ENCODE measurements at places on chromosomes 7 and 10.

- no peak for DNase-seq
These were observed 53.3 kb downstream of the SEMA3D start for GRCh38 chr7:85133560-85133959.

GRCh38 chr7:98420966-98421612 is 20.2 kb upstream of the BAIAP2L1 start:
- DNase-seq, result peak; percentile 33

- no peak for DNase-seq
These were observed 104.2 kb downstream of the TEX36 start for GRCh38 chr10:125578658-125579315.

DNA sequence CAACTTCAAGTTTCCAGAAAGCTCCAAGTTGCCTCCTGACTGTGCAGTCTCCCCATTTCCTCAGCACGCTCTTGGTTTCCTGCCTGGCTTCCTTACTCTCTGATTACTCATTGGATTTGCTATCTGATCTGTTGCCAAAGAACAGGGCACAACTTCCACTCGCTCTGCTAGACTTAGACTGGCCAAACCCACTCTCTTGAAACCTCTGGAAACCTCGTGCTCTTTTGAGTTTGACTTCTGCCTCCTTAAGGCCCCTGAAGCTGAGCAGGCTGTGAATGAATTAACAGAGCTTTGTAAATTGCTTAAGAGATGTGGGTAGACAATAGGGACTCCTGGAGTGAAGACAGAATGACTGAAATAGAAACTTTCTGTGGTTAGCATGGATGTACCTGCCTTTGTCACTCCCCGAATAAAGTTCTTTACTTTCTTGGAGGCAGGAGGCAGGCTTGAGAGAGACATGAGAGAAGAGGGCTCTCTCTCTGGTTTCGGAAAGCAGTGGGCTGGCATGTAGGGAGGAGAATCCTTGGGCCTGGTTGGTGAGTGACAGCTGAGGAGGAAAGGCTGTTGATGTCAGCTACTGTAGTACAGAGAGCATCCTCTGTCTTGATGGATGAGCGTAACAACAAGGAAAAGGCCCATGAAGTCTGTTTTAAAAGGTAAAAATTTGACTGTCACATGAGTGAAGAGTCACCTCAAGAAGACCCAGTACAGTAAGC is 70.8 kb downstream of the CHN2 start:
- DNase-seq, result no peak

DNA sequence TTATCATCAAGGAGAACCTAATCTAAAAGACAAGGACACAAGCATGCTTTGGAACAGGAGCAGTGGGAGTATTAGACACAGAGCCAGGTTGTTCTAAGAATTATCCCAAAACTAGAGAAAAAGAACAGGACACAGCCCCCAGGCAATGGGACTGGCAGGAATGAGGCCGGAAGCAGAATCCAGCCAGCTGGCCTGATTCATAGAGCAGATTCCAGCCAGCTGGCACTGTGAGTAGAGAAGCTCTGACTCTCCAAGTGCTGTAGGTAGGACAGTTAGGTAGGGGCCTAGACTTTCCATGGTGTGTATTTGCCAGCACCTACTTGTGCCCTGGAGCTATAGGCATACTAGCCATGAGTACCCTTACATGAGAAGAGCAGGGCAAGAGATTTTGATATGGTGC is 13.3 kb upstream of the RAB18 start:
- DNase-seq, result no peak

DNA sequence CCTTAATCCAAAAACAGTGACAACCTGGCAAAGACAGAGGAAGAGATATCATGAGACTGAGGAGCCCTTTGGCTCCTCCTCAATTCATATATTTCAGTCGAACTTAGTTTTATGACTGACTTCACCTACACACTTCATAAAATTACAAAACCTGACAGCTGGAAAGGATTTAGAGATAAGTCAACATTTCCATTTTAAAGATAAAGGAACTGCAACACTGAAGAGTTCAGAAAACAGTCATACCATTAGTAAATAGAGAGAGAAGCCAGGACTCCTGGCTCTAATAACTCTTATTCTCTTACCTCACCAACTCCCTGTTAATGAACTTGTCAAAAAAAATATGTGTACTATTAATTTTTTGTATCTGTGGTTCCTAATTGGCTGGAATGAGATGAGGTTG is 141.0 kb upstream of the COL1A2 start:
- DNase-seq, result no peak

All from activated T-helper 1 cell treated with anti-CD3 and anti-CD28 coated beads, Interleukin-2, amount 50 U/mL, for 16 hours (primary cell).